ENCODE measurements at places on chromosomes 2 and 18. TPM values are rescaled to one million over a fixed set of nuclear protein-coding genes. Genes with fewer than 3 reads are reported as not detected.
A peak's percentile ranks its signal among the peaks of the same experiment; 100 is the strongest.

- DNase-seq: no peak
Observed at GRCh38 chr2:229164545-229165249, 106.4 kb downstream of the PID1 start.

ANKRD53 gene
- polyA plus RNA-seq: 0.90 TPM

SPATA3 gene
- polyA plus RNA-seq: not detected

- no peak for DNase-seq
Observed at GRCh38 chr2:24287171-24287570, 73.2 kb downstream of the ITSN2 start.

DNA sequence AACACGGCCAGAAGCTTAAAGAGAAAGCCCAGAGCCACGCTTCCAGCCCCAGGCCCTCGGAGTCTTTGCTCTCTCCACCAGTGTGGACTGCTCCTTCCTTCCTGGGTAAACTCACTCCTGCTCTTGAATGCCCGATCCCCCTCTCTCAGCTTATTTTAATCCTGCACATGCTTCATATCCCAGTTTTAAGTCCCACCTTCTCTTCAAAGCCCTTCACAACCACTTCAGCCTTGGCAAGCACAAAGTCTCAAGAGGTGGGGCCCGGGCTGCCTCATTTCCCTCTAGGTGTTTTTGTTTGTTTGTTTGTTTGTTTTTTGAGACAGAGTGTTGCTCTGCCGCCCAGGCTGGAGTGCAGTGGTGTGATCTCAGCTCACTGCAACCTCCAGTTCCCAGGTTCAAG, 21.6 kb upstream of the CREG2 start:
- DNase-seq: no peak

GRCh38 chr2:113156278-113157117, 17.3 kb upstream of the PSD4 start:
- no peak for DNase-seq

GRCh38 chr2:102674370-102674769, 55.0 kb downstream of the SLC9A2 start:
- no peak for DNase-seq

DNA sequence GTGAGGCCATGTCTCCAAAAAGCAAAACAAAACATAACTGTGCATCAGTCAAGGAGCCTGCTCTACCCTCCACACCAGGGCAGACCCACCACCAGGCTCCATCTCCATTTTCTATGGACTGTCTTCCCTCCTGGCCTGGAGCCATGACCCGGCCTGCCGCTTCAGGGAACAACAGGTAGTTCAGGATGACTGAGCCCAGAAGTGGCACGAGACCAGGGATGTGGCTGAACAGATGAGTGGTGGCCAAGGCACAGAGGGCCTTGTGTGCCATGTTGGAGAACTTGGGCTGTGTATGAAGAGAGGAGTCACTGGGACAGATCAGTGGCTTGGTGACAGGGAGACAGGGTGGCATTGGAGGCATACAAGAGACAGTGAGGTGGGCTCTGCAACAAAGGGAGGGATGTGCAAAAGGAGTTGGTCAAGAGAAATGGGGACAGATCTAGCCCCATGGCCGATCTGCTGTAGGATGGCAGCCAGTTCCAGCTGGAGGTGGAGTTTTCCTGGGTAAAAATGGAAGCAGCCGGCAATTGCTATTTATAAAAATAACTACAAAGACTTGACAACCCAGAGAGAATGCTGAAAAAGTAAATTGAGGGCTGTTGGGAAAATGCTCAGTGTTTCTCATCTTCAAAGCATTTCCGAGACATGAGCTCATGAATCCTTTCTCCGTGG, 35.0 kb downstream of the TMEM177 start:
- DNase-seq: no peak

GRCh38 chr18:3524706-3525105, 74.7 kb downstream of the TGIF1 start:
- DNase-seq: no peak

DNA sequence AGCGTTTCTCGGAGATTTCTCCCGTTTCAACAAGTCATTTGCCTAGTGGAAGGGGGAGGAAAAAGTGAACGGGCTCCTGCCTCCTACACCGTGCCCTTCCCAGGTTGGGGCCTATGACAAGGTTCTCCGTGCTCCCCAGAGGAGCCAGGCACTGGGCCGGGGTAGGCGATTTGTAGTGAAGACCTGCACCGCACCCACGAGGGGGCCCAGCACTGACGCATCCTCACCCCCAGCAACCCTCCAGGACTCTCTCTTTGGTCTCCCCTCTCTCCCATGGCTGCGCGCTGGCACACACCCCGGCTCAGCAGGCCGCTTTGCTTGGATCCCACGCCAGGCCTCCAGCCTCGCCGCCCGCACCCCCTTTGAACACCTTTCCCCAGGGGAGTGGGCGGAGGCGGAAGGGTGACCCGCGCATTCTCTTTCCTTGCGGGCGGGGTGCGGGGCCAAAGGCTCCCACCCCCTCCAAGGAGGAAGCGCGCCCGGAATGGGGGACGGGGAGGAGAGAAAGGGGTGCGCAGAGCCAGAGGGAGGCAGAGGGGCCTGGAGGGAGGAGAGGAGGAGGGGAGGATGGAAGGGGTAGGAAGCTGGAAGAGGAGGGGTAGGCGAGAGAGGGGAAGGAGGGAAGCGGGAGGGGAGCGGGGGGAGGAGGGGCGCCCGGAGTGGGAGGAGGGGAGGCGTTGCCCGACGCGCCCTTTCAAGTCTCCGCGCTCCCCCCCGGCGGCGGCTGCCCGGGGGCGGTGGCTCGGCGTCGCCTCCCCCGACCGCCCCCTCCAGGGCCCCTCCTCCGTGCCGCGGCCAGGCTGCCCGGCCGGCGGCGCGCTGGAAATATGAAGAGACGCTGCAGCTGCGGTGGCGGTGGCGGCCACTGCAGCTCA, at the start of gene APCDD1:
Gene APCDD1 (plus strand): TSS at position 830 of the 875 bp plus-strand sequence. CDS start 347 bp downstream, outside the sequence.
- peak; percentile 81 for DNase-seq

GRCh38 chr2:65501074-65501473, 68.7 kb upstream of the SPRED2 start:
- no peak for DNase-seq

DNA sequence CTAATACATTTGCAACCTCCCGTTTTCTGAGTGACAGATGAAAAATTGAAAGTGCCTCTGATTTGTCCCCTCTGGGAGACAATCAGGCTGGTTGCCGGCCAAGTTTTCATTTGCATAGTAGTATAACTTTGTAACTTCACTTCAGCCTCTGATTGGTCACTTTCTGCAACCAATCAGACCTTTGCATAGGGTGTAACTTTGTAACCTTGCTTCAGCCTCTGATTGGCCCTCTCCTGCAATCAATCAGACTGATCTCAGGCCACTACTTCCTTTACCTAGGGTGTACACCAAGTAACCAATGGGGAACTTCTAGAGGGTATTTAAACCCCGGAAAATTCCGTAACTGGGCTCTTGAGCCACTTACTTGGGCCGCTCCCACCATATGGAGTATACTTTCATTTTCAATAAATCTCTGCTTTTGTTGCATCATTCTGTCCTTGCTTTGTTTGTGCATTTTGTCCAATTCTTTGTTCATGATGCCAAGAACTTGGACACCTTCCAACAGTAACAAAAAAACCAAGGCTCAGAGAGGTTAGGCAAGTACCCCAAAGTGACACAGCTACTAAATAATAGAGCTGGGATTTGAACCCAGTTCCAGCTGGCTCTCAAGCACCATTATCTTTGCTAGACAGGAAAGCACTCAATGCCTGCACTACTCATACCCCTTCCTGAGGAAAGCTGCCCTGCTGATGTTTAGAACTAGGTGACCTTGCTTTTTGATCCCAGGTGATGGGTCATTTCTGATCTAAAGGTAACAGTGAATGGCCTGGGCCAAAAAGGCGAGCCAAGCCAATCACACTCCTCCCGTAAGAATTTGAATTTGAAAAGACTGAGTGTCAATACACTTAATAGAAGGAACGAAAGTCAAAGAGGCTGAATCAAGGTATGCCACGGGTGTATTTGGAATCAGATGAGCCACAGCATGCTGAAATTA, 10.9 kb upstream of the MYOM1 start:
- no peak for DNase-seq
